ENCODE measurements at places on chromosomes 2 and 18.
A peak's percentile ranks its signal among the peaks of the same experiment; 100 is the strongest.

DNA sequence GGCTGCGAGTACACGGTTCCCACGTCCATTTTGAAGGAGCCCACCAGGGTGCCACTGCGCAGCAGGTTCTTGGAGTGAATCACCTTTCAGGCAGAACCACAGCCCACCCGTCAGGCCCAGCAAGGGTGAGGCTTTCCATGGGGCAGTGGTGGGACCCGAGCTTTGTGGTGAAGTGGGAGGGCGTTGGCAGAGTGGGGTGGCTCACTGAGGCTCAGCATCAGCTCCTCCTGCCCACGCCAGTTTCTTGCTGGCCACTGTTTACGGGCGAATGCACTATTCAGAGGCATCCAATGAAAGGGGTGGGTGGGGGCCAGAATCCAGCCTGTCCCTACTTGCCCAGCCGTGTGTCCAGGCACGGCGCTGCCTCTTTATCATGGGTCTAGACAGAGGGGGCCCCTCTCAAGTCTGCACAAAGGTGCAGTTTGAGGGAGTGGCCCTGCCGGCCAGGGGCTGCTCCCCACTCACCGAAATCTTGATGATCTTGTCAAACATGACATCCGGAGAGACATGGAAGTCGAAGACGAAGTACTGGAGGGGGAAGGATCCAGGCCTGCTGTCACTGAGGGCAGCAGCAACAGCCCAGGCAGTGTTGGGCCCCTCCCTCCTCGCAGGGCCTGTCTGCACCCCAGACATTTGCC lies 11.4 kb upstream of the OTOF start:
- no peak for DNase-seq

GRCh38 chr2:182496596-182496995 lies 69.8 kb upstream of the PDE1A start:
- no peak for DNase-seq

- no peak for DNase-seq
Measured at GRCh38 chr2:205704127-205704741, 21.9 kb downstream of the NRP2 start.

- peak; percentile 40 for DNase-seq
Measured at GRCh38 chr2:239609607-239610310, 208.9 kb upstream of the HDAC4 start.

DNA sequence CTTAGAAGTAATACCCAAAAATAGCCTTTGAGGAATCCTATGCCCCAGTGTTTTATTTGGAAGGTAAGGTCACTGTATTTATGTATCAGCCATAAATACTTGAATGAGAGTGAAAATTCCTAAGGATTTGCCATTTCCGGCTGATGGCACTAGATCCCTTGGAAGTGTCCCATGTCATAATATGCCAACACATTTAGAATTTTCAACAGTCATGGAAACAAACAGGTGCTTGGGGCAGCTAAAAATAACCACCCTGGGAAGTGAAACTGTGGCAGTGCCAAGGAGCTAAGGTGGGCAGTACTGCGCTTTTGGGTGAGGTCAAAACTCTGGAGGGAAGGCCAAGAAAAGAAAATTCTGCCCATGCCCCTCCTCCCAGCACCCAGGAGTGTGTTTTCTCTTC lies 80.2 kb downstream of the TCF7L1 start:
- DNase-seq = no peak

DNA sequence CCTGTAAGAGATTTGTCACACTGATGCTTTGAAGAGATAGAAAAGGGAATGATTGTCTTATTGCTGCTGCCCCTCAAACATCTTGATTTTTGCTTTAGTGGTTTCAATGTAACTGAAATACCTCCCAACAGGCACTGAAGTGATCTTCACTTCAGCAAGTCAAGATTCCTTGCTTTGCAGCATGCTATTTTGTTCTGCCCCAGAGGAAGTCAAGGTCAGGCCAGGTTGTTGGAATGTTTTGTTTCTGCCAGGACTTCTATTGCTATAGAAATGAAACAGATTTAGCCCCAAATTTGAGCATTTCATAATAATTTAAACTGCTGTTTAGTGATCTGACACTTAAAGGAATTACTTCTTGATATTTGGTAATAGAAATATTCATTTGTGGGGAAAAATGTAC lies 277.6 kb downstream of the ZNF804A start:
- no peak for DNase-seq

GRCh38 chr2:88042476-88042875 lies 13.1 kb downstream of the KRCC1 start:
- no peak for DNase-seq

DNA sequence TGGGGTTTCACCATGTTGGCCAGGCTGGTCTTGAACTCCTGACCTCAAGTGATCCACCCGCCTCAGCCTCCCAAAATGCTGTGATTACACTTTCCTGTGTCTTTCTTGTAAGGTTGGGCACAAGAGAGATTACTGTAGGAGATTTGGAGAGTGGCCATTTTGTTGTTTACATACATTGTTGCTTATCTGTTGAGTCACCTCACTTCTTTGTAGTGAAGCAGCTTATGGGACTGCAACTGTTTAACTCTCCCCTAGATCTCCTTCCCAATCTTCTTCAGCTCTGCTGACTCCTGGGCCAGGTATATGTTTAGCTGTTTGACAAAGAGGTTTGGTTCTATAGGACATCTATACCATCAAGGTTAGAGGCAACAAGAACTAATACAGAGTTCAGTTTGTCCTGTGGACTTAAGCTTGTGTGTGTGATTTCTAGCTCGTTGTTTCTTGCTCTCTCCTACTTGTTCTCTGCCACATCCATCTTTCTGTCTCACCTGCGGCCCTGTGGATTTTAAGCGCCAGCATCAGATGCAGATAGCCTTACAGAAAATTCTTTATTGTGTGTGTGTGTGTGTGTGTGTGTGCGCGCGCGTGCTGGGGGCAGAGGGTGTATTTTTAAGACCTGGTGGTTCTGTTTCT lies 95.4 kb downstream of the HAUS1 start:
- no peak for DNase-seq

DNA sequence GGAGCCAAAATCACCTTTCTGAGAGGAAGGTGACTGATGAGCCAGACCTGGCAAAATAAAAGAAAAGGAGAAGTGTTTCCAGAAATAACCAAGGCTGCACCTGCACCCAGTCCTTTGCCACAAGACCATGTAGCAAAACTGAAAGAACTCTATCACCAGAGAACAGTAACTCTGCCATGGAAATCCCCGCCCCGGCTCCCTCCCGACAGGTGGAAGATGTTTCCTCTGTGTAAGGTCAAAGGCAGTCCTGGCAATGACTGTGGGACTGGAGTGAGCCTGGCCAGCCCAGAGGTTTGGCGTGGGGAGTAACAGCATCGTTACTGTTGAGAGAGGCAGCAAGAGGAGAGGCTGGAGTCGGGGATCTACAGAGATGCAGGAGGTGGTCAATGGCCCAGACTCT lies 42.3 kb downstream of the SPRED2 start:
- DNase-seq = no peak

DNA sequence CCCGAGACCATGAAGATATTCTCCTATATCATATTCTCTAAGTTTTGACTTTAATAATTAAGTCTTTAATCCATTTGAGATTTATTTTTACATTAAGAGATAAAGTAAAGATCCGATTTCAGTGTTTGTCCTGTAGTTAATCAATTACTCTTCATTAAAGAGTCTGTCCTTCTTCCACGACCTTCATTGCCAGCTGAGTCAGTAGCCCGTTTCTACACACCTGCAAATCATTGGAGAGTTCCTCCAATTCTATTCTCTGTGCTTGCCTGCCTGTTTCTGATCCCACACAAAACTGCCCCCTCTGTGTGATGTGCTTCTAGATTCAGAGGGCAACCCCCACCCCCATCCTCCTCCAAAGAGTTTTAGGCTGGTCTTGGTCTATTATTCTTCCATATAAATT lies 119.2 kb downstream of the KCNF1 start:
- no peak for DNase-seq

GRCh38 chr2:162400336-162400735 lies 56.4 kb downstream of the GCA start:
- DNase-seq = no peak

- no peak for DNase-seq
Measured at GRCh38 chr2:8659735-8660492, 21.9 kb upstream of the ID2 start.

DNA sequence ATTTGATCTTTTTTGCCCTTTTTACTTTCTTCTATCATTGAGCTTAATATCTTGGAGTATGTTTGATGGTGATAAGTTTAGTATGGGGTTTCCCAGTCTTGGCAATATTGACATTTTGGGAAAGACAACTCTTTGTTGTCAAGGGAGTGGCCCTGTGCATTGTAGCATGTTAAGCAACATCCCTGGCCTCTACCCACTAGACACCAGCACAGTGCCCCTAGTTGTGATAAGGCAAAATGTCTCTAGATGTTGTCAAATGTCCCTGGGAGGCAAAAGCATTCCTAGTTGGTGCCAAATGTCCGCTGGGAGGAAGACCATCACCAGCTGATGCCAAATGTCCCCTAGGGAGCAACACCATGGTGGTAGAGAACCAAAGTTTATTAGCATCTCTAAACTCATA lies 28.2 kb downstream of the GULP1 start:
- DNase-seq = no peak

DNA sequence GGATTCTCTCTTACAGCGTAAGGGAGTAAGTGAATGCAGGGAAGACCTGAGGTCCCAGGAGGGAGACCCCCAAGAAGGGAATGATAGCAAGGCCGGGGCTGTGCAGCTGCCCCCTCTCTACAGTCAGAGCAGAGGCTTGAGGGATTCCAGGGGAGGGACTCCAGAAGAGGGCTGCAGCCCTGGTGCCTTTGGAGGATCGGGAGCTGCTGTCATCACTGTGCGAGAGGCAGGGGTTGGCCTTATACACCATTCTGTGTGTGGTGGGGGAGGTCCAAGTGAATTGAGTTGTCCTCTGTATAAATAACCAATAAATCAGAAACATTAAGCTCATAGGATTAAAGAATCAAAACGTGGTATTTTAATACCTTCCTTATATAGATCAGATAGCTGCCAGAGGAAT lies 114.9 kb downstream of the GLI2 start:
- no peak for DNase-seq

DNA sequence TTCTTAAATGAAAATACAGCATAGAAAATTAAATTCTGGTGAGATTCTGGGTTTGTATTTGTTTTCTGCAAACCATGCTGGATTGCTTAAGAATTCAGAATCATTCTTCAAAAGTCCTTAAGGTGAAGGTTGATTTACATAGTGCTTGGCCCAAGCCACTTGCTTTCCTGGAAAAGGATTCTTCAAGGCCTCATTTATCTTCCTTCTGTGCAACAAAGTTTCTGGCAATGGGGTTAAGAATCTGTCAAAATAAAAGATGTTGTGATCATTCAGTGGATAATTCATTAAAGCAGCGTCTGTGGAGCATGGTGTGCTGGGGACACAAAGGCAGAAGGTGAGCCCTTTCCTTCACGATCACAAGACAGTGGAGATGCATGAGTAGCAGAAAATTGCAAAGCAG lies 351.9 kb downstream of the GALR1 start:
- no peak for DNase-seq

GRCh38 chr2:71605173-71605641 lies 151.8 kb downstream of the DYSF start:
- no peak for DNase-seq

- DNase-seq = no peak
Measured at GRCh38 chr18:9756271-9756932, 48.3 kb downstream of the RAB31 start.

DNA sequence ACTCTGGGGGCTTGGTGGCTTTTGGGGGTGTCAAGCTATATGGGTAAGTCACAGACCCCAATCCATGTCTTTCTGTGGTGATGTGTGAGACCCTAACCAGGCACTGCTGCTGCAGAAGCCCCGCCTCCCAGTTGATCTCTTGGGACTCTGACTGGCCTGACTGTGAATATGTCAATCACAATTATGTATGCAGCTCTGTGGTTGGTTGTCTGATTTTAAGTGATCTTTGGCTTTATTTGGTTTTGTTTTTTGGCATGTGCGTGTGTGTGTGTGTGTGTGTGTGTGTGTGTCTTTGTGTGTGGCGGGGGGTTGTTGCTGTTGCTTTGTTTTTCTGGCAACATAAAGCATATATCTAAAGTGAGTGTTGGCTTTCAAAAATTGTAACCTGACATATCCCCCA lies 78.5 kb upstream of the GLS start:
- DNase-seq = no peak

DNA sequence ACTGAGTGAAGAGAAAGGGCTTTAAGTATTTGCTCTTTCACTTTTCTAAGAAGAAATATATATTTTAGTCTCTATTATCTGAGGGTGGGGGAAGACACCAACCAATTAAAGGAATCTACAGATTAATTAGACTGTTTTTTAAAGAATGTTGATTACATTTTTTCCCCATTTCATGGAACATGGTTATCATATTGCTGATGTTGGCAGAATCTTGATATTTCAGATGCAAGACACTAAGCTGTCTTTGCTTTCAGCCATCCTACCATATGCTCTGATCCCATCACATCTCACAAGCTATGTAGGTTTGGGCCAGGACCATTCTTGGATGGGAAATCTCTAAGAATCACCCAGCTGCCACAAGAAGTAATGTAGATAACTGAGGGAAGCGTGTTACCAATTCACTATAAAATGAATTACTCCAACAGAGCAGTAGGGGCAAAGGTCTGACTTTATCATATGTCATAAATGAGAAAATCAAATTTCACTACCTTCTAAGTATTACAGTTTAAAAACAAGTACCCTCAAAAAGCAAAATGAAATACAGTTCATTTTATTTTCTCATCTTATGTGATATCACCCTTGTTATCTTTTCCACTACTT lies 6.7 kb upstream of the TBR1 start:
- no peak for DNase-seq

DNA sequence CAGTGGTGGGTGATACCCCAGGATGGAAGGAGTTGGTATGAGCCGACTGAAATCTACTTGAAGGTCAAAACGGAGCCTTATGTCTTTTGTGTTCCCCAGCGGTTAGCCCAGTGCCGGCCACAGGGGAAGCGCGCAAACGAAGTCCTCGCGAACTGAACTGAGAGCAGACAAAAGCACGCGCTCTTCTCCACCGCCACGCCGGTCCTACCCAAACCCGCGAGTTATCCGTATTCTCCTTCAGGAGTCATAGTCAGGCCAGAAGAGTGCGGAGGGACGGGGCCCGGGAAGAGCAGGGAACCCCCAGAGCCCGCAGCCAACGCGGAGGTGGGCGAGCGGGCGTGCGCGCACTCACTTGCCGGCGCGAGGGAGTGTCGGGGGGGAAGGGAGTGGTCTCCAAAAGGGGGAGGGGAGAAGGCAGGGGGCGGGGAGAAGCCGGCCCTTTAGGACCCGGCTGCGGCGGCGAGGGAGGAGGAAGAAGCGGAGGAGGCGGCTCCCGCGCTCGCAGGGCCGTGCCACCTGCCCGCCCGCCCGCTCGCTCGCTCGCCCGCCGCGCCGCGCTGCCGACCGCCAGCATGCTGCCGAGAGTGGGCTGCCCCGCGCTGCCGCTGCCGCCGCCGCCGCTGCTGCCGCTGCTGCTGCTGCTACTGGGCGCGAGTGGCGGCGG lies at the start of gene IGFBP2:
TSS of gene IGFBP2 (plus strand) at position 469 of the 664 bp plus-strand sequence. CDS start at position 573, 104 bp downstream.
- no peak for DNase-seq

GRCh38 chr18:48592540-48593171 lies 53.8 kb downstream of the CTIF start:
- DNase-seq = no peak

GRCh38 chr2:144242311-144242710 lies 277.6 kb downstream of the ZEB2 start:
- DNase-seq = no peak

Data from CD4-positive, alpha-beta T cell treated with Interleukin-10 for 1 hour (primary cell).